ENCODE measurements at places on chromosomes 1 and 21. TPM values are rescaled to one million over a fixed set of nuclear protein-coding genes. Genes with fewer than 3 reads are reported as not detected.

CD84 gene
- polyA plus RNA-seq, result 0.74 TPM

GRCh38 chr1:11357276-11357675 is 84.3 kb downstream of the UBIAD1 start:
- no peak for DNase-seq

GRCh38 chr1:190832511-190832910 is 354.8 kb upstream of the BRINP3 start:
- DNase-seq, result no peak

- no peak for DNase-seq
Observed at GRCh38 chr1:219788091-219788490, 140.3 kb downstream of the SLC30A10 start.

DNA sequence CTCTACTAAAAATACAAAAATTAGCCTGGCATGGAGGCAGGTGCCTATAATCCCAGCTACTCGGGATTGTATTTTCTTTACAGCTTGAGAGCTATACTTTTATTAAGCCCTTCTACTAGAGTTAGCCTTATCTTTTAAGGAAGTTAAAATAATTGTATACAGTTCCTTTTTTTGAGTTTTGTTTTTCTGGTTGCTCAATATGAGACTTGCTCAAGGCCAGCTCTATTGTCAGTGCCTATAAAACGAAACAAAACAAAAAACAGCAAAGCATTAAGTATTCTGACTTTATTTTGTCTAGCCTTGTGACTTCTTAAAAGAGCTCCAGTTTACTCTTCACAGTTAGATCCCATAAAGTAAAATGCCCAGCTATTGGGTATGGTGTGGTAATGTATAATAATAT is 17.2 kb downstream of the PKN2 start:
- DNase-seq, result no peak

GRCh38 chr1:87424541-87424940 is 95.9 kb downstream of the LMO4 start:
- DNase-seq, result peak; percentile 11
